ENCODE measurements at places on chromosomes 2 and 18.
A peak's percentile ranks its signal among the peaks of the same experiment; 100 is the strongest.

GRCh38 chr2:97957432-97958183 lies 38.1 kb downstream of the TMEM131 start:
- no peak for DNase-seq

DNA sequence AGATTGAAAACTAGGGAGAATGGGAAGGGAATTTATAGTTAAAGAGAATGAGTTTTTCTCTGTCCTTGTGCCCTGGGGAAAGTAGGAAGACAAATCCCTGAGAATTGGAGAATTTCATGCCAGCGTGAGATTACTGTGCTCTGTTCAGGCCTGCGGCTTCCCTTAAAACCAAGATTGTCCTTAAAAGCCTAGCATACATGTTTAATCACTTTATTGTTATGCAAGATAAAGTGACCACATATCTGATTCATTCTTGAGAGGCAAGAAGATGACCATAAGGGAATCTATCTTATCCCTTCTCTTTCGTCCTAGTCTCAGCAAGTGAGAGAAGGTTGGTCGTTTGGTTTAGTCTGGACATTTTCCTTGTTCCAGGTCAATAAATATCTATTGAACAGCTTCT lies 75.9 kb downstream of the ADCYAP1 start:
- no peak for DNase-seq

GRCh38 chr2:59303272-59303671 lies 1062.1 kb upstream of the FANCL start:
- DNase-seq: no peak

DNA sequence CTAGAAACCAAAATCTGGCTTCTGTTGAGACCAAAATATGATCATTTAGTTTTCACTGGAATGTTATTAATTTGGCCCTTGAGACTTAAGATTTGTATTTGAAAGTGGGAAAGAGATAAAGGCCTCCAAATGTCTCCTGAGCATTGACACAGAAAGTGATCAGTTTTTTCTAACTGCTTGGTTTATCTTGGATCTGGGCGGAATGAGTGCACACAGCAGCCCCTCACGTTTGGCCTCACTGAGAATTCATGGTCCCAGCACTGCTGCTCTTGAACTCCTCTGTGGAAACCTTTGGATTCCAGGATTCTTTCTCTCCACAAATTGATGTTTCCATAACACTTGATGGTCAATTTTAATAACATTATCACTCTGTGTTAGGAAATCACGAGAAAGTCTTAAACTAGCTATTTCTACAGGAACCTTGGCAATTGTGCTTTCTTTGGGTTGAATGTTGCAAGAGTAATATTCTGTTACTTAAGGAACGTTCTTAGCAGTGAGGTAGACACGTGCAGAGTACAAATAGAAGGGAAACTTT lies 180.3 kb upstream of the BCL2L11 start:
- no peak for DNase-seq

DNA sequence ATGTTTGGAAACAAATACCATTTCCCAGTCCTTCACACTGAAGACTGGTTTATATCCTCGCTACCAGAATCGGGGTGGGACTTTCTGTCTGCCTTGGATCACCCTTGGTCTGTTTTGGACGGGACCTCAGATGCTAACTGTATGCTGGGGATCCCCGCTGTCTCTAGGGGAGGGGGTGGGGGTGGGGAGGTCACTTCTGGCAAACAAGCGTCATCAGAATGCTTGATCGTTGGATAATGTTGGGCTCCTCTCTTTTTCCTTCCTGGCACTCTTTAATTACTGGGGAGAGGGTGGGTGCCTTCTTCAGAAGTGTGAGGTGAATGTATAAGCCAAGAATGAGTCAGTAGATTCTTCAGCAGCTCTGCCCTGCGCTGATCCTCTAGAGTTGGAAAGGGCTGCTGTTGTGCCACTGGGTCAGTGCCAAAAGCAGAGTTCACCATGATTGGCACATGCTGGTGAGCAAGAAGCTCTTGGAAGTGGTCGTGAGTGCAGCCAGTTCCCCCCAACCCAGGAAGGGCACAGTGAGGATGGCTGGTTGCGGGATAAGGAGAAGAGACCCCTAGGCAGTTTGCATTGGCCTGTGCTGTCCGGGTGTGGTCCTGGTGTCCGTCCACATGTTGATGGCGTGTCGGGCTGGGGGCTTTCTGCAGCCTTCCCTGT lies 32.2 kb downstream of the DGKD start:
- DNase-seq: no peak

DNA sequence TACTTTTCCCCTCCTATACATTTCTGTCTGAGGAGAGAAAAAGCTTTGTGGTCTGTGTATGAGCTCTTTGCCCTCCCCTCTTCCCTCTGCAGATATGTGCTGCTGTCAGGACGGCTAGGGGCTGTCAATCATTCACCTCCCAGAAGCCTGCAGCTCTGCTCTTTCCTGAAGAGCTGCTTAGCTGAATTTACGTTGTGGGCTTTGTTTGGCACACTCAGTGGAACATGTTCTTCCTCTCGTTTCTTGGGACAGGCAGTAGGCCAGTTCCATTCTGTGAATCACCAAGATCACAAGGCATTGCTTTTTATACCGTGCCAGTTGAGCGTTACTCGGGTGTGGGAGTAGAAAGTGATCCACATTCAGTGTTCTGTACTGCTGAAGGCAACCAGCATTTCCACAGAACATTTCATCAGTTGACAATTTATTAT lies 136.7 kb downstream of the LAMA3 start:
- DNase-seq: peak; percentile 50

- DNase-seq: no peak
Observed at GRCh38 chr2:195610717-195611116, 46.3 kb upstream of the SLC39A10 start.

- DNase-seq: no peak
Observed at GRCh38 chr2:222833410-222833809, 27.4 kb upstream of the ACSL3 start.

DNA sequence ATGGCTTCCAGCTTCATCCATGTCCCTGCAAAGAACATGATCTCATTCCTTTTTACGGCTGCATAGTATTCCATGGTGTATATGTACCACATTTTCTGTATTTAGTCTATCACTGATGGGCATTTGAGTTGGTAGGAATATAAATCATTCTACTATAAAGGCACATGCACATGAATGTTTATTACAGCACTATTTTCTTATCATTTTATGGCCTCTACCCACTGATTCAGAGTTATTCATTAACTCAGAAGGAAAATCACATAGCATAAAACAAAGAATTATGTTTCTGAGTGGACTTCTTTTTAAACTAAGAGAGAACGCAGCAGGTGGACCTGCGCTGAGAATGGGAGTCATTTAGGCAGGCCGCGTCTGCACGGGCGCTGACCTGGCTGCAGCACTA lies 619.6 kb downstream of the FBXO15 start:
- DNase-seq: no peak

- DNase-seq: no peak
Observed at GRCh38 chr2:95303191-95303919, 6.2 kb downstream of the KCNIP3 start.

GRCh38 chr2:23620841-23621341 lies 235.9 kb downstream of the KLHL29 start:
- DNase-seq: no peak

GRCh38 chr2:20425884-20426283 lies 21.0 kb upstream of the RHOB start:
- DNase-seq: no peak

DNA sequence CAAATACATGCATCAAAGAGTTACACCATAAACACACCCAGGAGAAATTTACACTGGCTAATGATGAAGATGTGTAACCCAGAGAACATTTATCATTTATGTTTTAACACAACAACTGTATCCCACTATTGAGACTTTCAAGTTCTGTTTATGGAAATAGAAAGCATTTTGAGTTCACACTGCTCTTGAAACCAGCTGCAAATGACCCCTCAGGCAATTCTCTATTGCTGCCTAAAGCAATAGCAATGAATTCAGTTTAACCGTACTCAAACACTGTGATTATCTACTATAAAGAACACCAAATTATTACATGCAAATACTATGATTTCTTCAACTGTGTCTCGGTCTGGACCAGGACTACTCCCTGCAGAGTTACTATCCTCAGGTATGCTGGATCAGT lies 452.7 kb upstream of the NRXN1 start:
- no peak for DNase-seq

DNA sequence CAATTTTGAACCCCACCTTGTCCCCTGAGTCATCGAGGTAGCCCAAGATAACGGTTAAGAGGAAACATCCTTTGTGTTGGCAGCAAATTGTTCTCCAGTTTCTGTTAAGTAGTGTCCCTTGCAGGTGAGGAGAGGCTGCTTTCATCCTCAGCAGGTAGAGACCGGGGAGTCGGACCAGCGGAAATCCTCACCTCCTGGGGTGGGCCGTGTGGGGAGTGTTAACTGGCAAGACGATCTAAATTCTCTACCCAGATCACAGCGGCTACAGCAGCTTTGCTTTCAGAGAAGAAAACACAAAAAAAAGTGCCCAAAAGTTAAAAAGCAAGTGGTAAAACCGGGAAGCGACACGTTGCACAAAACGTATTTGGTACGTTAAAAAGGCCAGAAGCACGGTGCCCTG lies 63.2 kb downstream of the ADI1 start:
- no peak for DNase-seq

- DNase-seq: no peak
Observed at GRCh38 chr2:230627806-230628724, 84.6 kb upstream of the CAB39 start.

- DNase-seq: no peak
Observed at GRCh38 chr2:5433855-5434254, 258.3 kb upstream of the SOX11 start.

- DNase-seq: no peak
Observed at GRCh38 chr2:144137705-144138428, 382.1 kb downstream of the ZEB2 start.

- no peak for DNase-seq
Observed at GRCh38 chr2:159070235-159070634, 101.8 kb downstream of the TANC1 start.

DNA sequence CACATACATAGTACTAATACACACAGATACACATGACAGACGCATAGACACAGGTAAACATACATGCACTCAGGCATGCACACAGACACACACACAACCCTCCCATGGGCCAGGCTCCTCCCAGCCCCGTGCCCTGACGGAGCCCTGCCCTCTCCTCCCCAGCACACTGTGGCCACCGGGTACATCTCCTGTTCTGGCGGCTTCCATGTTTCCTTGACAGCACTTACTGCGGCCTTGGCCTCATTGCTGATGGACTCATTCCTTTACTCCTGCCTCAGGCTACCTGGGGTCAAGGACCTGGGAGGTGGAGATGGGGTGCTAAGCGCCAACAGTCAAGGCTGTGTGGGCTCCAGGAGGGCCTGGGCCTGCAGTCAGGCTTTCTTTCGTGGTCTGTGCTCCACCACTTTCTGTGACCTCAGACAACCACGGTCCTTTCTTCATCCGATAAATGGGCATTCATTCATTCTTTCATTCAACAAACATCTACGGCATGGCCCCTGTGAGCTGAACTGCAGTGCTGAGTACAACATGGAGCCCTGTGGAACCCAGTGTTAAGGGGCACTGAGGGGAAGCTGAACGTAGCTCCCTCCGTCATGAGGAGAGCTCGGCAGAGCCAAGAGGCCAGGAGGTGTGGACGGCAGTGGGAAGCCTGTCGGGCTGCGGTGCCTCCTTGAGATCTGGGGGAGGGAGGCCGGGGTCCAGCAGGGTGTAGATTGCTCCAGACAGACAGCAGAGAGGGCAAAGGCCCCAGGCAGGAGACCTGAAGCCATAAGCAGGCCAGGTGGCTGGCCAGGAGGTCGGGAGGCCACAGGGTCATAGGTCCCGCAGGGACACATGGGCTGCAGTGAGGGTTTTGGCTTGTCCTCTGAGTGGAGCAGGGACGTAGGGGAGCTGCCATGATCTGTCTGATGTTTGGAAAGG lies 190.4 kb upstream of the HDAC4 start:
- no peak for DNase-seq

GRCh38 chr18:45626330-45627203 lies 11.3 kb downstream of the SLC14A2 start:
- no peak for DNase-seq

GRCh38 chr2:182170341-182170740 lies 184.7 kb downstream of the PPP1R1C start:
- DNase-seq: no peak

GRCh38 chr18:57107140-57107832 lies 39.6 kb upstream of the BOD1L2 start:
- no peak for DNase-seq

DNA sequence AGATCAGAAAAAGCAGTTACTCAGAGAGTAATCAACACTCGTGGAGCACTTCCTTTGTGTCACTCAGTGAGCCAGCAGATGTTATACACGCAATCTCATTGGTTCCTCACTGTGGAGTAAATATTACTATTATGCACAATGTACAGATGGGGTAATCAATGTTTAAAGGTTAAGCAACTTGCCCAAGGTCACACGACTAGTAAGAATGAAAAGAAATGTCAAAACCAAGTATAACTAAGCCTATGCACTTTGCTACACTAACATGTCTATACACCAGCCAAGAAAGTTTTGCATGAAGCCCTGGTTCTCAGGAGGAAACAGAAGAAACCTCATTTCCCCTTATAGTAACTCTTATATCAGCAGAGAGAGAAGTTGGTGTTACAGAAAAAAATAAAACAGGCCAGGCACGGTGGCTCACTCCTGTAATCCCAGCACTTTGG lies 5.4 kb downstream of the METTL21A start:
- no peak for DNase-seq

DNA sequence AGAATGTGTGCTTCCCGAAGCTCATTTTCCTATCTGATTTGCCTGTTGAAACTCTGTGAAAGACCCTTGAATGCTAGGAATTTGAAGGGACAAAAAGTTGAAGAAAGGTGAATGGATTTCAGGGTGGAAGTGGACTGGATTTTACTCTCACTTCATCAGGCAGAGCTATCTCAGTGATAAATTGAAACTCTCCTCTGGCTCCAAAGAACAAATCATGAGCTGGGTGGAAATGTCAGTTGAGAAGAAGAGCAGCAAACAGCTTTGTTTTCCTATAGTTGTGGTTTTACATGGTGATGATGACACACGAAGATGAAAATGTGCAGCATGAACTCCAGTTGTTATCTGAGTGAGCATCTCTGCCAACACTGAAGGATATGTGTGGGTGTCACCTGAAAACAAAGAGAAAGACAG lies 34.4 kb downstream of the CD28 start:
- DNase-seq: no peak

DNA sequence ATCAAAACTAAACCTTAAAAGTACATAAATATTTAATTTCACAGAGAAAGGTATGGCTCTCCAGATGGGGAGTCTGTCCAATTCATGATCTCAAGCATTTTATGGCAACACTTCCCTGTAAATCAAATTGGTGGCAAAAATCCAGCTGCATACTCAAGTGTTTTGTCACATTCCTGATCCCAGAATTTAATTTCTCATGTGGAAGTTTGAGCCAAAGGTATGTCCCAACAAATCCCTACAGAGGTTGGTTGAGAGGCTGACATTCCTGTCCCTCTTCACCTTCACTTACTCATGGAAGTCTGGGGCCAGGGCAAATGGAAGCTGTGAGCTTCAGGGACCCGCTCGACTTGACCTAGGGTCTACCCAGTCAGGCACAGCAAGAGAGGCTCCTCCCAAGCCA lies 17.7 kb downstream of the KLF7 start:
- DNase-seq: no peak

DNA sequence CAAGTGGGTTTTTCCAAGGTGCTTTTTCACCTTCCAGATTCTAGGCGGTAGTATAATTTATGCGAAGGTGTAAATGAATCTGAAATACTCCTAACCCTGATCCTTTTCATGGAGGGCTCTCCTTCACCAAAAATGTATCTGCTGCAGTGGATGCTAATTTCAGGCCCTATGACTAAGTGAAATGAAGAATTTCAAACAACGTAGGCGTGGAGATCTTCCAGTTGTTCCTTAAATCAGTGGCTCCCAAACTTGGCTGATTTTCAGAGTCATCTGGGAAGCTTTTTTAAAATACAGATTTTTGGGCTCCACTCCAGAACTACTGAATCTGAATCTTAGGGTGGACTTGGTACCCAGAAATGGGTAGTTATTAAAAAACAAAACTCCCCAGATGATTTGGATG lies 5.5 kb downstream of the GCKR start:
- no peak for DNase-seq

Measured in tibial nerve (tissue), 4 donors.